H1 (cell line): ENCODE measurements at places on chromosomes 7 and 10.
A peak's percentile ranks its signal among the peaks of the same experiment; 100 is the strongest.

DNA sequence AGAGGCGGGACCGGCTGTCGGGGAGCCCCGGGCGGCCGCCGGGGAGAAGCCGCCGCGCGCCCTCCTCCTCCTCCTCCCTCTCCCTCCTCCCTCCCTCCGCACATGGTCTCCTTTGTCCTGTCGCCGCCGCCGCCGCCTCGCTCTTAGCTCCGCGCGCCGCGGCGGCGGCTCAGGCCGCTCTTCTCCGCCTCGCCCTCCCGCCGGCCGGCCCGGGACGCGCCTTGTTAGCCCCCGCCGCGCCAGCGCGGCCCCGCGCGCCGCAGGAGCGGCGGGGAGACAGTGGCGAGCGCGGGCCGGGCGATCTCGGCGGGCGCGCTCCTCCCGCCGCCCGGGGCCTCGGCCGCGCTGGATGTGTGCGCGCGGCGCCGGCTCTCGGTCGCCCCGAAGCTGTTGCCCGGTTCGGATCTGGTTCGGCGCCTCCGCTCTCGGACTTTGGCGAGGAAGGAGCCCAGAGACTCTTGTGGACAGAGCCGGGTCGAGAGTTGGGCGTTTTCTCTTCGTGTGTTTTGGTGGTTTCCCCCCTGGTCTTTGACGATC, 437.4 kb upstream of the GALNT17 start:
- peaks cover 13% of the 10 kb centered on the region; the same call in 1 of the 2 replicates for H3K4me1 ChIP-seq
- peak overlapping the region; percentile 90 for H3K4me3 ChIP-seq
- H3K27me3 ChIP-seq: peaks cover 14% of the 10 kb centered on the region
- DNase-seq: peak; percentile 65

- H3K36me3 ChIP-seq: no peaks in the 10 kb centered on the region
- no peak overlapping the region for H3K27ac ChIP-seq
- no peak overlapping the region for H3K4me3 ChIP-seq
- no peaks in the 10 kb centered on the region for H3K4me1 ChIP-seq
These were observed 131.8 kb downstream of the WDR37 start for GRCh38 chr10:1187855-1188557.

- no peak overlapping the region for H3K4me3 ChIP-seq
- H3K36me3 ChIP-seq: no peaks in the 10 kb centered on the region
- H3K27ac ChIP-seq: no peak overlapping the region
- no peak for DNase-seq
- no peaks in the 10 kb centered on the region for H3K27me3 ChIP-seq
- no peaks in the 10 kb centered on the region for H3K4me1 ChIP-seq
These were observed 25.9 kb downstream of the TRDMT1 start for GRCh38 chr10:17175551-17175950.

DNA sequence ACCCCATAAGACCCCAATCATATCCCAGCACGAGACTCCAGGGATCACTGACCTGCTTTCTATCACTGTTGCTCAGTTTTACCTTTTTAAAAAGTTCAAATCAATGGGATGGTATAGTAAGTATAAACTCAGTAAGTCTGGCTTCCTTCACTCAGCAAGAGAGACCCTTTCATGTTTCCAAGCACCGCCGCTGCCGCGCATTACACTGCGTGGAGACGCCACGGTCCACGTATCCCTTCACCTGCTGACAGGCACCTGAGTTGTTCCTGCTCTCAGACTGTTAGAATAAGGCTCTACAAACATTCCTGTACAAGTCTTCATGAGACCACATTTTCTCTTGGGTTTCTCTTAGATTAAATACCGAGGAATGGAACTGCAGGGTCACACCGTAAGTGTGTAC, 28.3 kb downstream of the MAD1L1 start:
- no peak for DNase-seq
- H3K36me3 ChIP-seq: peaks cover 12% of the 10 kb centered on the region; the same call in 1 of the 2 replicates
- H3K4me3 ChIP-seq: no peak overlapping the region
- no peaks in the 10 kb centered on the region for H3K4me1 ChIP-seq

DNA sequence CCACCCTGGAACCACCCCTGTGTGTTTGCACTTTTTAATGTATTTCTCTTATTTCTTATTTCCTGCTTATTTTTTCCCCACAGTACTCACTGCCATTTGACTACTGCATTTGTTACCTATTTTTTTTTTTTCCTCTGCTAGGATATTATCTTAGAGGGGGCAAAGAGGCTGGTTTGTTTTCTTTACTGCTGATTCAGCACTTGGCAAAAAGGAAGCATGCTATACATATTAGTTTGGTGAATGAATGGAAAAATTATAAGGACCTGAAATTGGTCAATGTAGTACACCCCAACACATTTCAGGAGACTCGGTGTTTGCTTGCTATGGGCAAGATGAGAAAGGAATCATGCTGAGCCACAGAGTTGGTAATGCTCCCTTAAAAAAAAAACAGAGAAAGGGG, 193.5 kb downstream of the SORCS3 start:
- no peaks in the 10 kb centered on the region for H3K36me3 ChIP-seq
- DNase-seq: no peak
- no peak overlapping the region for H3K27ac ChIP-seq
- H3K27me3 ChIP-seq: no peaks in the 10 kb centered on the region
- no peaks in the 10 kb centered on the region for H3K4me1 ChIP-seq

GRCh38 chr7:147465223-147465622, 1125.3 kb upstream of the C7orf33 start:
- no peaks in the 10 kb centered on the region for H3K27me3 ChIP-seq
- H3K4me1 ChIP-seq: no peaks in the 10 kb centered on the region
- H3K4me3 ChIP-seq: no peak overlapping the region
- H3K36me3 ChIP-seq: no peaks in the 10 kb centered on the region
- DNase-seq: no peak

DNA sequence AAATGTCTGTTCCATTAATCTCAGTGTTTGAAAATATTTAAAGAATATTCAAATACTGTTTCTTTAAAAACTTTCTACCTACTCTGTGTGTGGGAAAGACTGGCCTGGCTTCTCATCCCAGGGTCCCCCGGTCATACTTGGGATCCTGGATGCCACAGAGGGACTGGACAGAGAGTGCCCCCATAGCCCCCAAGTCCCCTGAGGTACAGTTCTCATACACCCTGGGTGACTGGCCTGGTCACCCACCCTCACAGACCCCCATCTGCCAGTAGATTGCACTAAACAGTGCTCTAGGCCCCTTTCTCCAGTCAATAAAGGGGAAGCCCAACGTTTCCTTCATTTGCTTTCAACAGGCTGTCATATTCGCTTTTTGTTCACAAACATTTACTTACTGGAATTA, 3.0 kb downstream of the TMEM273 start:
- no peaks in the 10 kb centered on the region for H3K4me1 ChIP-seq
- no peak overlapping the region for H3K4me3 ChIP-seq
- H3K27me3 ChIP-seq: no peaks in the 10 kb centered on the region
- H3K36me3 ChIP-seq: no peaks in the 10 kb centered on the region
- no peak for DNase-seq
- no peak overlapping the region for H3K27ac ChIP-seq

DNA sequence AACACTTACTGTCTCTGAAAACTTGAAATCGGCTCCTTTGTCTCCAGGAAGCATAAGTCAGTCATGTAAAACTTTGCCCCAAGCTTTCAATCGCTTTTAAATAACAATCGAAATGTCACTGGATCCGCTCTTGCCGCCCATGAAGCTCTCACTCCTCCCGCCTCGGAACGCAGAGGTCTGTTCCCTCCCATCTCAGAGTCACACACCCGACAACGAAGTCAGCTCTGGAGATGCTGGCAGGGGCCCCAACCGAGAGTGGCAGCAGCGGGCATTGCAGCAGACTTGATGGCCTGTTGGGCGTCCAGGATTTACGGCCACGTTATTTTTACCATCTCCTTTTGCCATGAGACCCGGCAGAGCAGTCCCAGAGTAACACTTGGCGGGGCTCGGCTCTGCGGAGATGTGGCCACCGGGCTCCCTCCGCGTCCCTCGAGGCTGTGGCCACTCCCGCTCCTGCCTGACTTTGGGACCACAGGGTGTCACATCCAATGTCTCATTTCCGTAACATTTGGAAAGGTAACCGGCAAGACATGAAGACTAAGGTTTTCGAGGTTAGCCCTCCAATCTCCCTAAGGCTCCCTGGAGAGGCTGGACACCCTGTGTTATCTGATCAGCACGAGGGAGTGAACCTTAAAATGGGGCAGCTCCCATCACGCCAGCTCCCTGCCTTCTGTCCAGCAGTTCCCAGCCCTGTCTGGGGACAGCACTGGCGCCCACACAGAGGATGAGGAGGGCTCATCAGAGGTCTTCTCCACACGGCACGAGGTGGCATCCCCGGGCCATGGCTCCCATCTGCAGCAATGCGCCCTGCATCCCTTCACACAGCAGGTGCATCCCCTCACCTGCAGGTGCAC, 62.8 kb upstream of the ADGRA1 start:
- no peak for DNase-seq
- no peak overlapping the region for H3K4me3 ChIP-seq
- H3K27me3 ChIP-seq: no peaks in the 10 kb centered on the region
- H3K27ac ChIP-seq: no peak overlapping the region

DNA sequence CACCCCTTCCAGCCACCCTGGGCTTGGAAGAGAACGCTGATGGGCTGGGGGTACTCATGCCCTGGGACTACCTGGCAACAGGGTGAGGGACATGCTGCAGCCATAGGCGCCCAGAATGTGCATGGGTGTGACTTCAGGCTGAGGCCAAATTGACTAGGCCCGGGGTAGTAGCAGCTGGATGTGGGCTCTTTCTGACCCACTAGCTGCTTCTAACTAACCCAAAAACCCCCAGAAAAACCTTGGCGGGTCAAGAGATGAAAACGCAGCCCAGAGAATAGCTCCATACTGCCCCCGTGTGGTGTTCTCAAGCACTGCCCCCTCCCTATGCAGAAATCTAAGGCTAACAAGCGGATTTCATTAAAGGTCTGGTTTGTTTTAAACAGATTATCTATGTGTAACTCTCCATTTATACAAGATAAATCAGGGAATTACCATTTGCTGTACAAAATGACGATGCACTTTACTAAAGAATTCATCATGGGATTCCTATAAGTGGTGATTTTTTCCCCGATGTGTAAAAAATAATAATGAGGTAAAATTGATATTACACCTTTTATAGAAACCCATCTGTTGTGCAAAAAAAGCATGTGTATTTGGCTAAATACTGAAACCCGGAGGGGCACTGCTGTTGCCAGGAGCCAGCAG, 4.2 kb downstream of the SMARCD3 start:
- H3K27ac ChIP-seq: no peak overlapping the region
- peak; percentile 84 for DNase-seq
- H3K36me3 ChIP-seq: no peaks in the 10 kb centered on the region
- peaks cover 40% of the 10 kb centered on the region for H3K27me3 ChIP-seq

GRCh38 chr10:50857579-50857978, 27.8 kb downstream of the A1CF start:
- H3K36me3 ChIP-seq: no peaks in the 10 kb centered on the region
- no peak overlapping the region for H3K27ac ChIP-seq
- no peak overlapping the region for H3K4me3 ChIP-seq
- H3K27me3 ChIP-seq: no peaks in the 10 kb centered on the region
- H3K4me1 ChIP-seq: no peaks in the 10 kb centered on the region

- no peaks in the 10 kb centered on the region for H3K27me3 ChIP-seq
- no peaks in the 10 kb centered on the region for H3K4me1 ChIP-seq
- H3K27ac ChIP-seq: no peak overlapping the region
- H3K4me3 ChIP-seq: no peak overlapping the region
- no peak for DNase-seq
These were observed 42.7 kb upstream of the NKX6-2 start for GRCh38 chr10:132828681-132829080.

DNA sequence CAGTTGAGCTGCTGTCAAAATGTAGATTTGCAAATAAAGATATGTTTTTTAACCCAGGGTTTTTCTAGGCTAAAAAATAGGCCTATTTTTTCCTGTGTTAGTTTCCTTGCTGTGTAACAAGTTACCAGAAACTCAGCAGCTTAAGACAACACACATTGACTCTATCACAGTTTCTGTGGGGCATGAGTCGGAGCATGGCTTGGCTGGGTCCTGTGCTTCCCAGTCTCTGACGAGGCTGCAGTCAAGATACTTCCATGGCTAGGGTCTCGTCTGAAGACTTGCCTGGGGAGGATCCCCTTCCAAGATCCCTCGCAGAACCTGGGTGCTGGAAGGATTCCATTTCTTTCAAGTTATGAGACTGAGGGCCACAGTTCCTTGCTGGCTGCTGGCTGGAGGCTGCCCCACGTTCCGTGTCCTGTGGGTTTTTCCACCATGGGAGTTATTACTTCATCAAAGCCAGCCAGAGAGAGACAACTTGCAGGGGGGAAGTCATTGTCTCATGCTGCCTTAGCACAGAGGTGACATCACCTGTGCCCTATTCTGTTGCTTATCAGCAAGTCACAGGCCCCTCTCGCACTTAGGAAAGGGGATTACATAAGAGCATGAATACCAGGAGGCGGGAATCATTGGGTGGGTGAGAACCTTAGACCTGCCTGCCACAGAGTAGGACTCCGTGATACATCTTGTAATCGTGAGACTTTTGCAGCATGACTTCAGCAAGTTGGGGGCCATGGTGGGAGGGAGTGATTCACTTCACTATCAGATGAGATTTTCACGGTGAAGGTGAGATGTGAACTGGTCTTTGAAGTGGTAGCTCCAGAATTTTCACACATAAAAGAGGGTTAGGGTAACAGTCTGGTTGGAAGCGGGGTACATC, 77.9 kb downstream of the CCNY start:
- H3K4me3 ChIP-seq: no peak overlapping the region
- no peak for DNase-seq
- peaks cover 33% of the 10 kb centered on the region; the same call in 1 of the 2 replicates for H3K4me1 ChIP-seq
- no peaks in the 10 kb centered on the region for H3K36me3 ChIP-seq
- H3K27me3 ChIP-seq: no peaks in the 10 kb centered on the region
- no peak overlapping the region for H3K27ac ChIP-seq

DNA sequence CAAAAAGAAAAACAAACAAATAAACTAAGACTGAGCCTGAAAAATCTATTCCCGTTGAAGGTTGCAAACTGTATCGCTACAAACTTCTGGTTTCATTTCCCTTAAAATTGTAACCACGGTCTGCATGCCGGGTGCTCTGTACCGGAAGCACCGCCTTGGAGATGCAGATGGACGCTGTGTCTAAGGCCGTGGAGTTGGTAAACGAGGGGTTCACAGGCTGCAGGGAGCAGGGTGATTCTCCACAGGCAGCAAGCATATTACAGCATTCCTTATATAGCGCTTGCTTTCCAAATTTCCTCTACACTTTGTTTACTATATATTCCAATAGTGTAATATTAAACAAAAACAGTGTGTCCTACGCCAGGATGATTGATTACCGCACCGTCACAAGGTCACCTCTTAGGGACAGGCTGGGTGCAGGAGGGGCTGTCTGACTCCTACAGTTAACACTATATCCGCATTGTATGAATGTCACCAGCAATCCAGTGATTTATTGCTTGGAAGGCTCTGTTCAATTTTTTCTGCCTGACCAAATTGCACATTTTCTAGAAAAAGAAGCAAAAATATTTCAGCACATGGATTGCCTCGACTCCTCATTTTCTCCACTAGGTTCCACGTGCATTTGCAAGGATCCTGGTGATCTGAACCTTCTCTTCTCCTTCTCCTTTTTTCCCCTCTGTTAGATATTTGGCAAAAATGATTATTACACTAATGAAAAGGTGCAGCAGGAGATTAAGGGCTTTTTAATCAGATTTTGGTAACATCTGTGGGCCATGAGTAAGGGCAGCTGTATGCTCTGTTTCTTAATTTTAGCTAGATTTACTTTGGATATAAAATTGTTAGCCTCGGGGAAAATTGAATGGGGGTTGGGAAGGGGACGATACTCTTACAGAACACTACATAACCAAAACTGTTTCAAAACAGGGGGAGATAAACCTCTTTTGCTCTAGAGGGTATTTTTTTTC, 325.8 kb upstream of the MGMT start:
- H3K4me1 ChIP-seq: peaks cover 2% of the 10 kb centered on the region; the same call in 1 of the 2 replicates
- no peaks in the 10 kb centered on the region for H3K27me3 ChIP-seq
- H3K4me3 ChIP-seq: no peak overlapping the region
- H3K36me3 ChIP-seq: no peaks in the 10 kb centered on the region
- no peak for DNase-seq

- H3K4me3 ChIP-seq: no peak overlapping the region
- H3K36me3 ChIP-seq: no peaks in the 10 kb centered on the region
These were observed 97.6 kb downstream of the CCNY start for GRCh38 chr10:35433851-35434426.
